ENCODE measurements at places on chromosomes 12 and 14. TPM values are rescaled to one million over a fixed set of nuclear protein-coding genes. Genes with fewer than 3 reads are reported as not detected.

HOXC5 gene
- total RNA-seq = not detected

GYS2 gene
- not detected for total RNA-seq

SERPINA3 gene
- total RNA-seq = not detected

MLH3 gene
- 15.5 TPM for total RNA-seq

PTPRQ gene
- not detected for total RNA-seq

TCL1A gene
- total RNA-seq = 1.6 TPM
